ENCODE measurements at places on chromosomes 3 and 15.

DNA sequence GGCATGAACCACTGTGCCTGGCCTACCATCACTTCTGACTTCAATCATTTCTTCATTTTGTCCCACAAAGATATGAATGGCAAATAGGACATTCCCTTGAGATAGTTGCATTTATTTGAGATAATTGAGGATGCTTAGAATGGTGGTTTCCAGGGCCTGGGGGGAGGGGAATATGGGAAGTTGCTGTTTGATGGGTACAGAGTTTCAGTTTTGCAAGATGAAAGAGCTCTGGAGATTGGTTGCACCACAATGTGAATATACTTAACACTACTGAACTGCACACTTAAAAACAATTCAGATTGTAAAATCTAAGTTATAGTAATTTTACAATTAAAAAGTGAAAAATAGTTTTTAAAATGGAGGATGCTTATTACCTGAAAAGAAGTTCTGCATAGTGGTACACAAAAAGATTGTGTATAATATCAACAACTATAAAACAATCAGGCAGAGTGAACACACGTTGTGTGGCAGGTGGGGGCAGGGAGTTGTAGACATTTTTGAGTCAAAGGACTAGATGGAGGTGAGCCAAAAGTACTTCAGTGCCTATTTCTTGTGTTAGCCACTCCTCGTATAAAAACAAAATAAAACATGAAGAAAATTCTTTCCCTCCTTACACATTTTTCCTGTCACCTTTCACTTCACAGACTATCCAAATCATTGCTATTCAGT lies 18.5 kb upstream of the RIOX2 start:
- DNase-seq: no peak

- DNase-seq: no peak
Observed at GRCh38 chr15:75235051-75235673, 23.0 kb upstream of the GOLGA6C start.

DNA sequence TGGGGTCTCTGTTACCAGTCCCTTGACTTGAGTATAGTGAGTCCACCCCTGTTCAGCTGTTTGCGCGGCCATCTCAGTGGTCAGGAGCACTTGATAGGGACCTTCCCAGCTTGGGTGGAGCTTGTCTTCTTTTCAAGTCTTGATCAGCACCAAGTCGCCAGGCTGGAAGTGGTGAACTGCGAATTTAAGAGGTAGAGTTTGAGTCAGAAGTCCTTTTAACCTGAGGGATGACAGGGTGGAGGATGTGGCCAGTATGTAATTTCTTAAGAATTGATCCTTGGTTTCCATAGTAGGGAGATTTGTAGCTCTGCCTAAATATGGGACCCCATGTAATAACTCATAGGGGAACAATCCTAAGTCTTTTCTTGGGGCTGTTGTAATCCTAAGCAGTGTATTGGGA lies 86.3 kb upstream of the XCR1 start:
- no peak for DNase-seq

DNA sequence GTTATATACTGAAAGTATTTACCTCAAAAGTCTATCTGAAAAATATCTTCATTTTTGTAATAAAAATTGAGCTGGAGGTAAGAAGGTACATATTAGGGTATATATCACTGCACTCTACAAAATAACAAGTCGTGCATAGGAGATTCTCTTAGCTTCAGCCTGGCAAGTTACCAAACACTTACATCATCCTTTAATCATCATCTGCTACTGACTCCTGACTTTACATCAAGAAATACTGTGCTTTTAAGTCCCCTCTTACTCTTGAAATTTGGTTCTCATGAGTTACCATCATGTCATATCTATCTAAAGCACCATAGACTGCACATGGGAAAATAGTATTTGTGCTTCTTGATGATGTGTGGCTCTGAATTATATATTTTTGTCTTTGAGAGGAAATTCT lies 50.8 kb downstream of the LYSMD4 start:
- DNase-seq: no peak

- DNase-seq: no peak
Observed at GRCh38 chr15:33007303-33007855, 187.1 kb downstream of the FMN1 start.

- no peak for DNase-seq
Observed at GRCh38 chr15:97037080-97037479, 706.6 kb downstream of the NR2F2 start.

GRCh38 chr3:141457624-141458236 lies 29.1 kb upstream of the RASA2 start:
- DNase-seq: no peak

- no peak for DNase-seq
Observed at GRCh38 chr3:175764722-175765121, 905.6 kb downstream of the NAALADL2 start.

DNA sequence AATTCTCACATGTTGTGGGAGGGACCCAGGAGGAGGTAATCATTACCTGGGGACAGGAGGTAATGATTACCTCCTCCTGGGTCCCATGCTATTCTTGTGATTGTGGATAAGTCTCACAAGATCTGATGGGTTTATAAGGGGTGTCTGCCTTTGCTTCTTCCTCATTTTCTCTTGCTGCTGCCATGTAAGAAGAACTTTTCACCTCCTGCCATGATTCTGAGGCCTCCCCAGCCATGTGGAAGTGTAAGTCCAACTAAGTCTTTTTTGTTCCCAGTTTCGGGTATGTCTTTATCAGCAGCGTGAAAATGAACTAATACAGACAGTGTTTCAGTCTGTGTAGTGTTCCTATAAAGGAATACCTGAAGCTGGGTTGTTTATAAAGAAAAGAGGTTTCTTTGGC lies 13.1 kb upstream of the KCTD6 start:
- DNase-seq: no peak

- no peak for DNase-seq
Observed at GRCh38 chr3:98817547-98818041, 54.5 kb downstream of the ST3GAL6 start.

DNA sequence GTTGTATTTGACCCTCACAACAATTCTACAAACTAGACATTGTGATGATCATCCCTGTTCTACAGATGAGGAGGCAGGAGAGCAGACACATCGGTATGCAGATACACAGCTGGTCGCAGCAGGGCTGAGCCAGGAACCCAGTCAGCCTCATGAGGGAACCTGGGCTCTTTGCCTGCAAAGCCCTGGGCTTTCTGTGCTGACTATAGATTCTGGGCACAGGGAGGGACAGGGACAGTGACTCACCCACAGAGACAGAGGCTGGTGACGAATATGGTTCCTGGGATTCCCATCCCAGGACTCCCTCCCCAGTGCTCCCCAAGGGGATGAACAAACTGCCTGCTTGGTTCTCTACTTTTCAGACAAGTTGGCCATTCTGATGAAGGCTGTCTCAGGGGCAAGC lies 3.8 kb upstream of the CAMP start:
- no peak for DNase-seq

GRCh38 chr15:58369261-58369701 lies 62.5 kb upstream of the LIPC start:
- DNase-seq: no peak

GRCh38 chr15:85318732-85319076 lies 61.7 kb upstream of the AKAP13 start:
- DNase-seq: no peak

GRCh38 chr3:190694335-190695001 lies 168.0 kb downstream of the GMNC start:
- no peak for DNase-seq

GRCh38 chr15:48992096-48992495 lies 28.4 kb upstream of the SHC4 start:
- DNase-seq: no peak

DNA sequence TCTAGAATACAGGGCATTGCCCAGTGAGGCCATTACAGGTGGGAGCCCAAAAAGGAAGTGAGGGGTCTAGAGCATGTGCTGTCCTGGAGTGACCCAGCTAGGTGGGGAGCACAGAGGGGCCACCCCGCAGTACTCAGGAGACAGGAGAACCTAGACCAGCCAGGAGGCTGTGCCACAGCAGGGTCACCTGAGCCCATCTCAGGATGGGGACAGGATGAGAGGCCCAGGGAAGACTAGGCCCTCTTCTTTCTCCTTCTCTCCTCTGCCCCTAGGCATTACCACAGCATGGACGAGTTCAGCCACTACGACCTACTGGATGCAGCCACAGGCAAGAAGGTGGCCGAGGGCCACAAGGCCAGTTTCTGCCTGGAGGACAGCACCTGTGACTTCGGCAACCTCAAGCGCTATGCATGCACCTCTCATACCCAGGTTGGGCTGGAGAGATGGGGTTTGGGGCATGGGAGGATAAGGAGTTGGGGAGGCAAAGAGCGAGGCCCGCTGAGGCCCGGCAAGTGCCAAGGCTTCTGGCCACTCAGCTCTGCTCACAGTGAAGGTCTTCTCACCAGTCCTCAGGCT lies 20.6 kb downstream of the LOXL1 start:
- DNase-seq: no peak

DNA sequence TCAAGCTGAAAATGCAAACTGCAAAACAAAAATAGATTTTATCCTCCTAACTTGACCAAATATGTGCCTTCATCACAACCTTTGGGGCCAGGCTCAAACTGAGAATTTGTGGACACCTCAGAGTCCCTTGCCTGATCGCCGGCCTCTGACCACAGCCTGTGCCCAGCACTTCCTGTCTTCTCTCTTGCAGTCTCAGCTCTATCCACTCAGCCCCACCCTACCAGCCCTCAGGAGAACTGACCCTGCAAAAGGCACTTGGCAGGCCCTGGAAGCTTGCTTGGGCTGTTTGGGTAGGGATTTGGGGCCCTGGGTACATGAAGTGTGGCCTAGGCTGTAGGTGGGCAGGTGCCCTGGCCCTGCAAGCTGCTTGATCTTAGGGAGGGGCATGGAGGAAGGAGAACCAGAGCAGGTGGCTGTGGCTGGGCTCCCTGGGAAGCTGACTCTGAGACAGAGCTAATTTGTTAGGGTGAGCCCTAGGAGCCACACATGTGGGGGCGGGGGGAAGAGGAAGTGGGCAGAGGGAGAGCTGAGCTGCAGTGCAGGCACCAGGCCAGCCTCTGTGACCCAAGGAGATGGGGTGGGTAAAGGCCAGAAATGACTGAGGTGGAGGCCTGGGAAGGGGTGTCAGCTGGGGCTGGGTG lies 8.6 kb downstream of the CLEC3B start:
- peak; percentile 40 for DNase-seq

GRCh38 chr15:82533801-82534200 lies 6.5 kb downstream of the RPS17 start:
- DNase-seq: no peak

- DNase-seq: no peak
Observed at GRCh38 chr15:52424856-52425431, 103.7 kb downstream of the MYO5A start.

DNA sequence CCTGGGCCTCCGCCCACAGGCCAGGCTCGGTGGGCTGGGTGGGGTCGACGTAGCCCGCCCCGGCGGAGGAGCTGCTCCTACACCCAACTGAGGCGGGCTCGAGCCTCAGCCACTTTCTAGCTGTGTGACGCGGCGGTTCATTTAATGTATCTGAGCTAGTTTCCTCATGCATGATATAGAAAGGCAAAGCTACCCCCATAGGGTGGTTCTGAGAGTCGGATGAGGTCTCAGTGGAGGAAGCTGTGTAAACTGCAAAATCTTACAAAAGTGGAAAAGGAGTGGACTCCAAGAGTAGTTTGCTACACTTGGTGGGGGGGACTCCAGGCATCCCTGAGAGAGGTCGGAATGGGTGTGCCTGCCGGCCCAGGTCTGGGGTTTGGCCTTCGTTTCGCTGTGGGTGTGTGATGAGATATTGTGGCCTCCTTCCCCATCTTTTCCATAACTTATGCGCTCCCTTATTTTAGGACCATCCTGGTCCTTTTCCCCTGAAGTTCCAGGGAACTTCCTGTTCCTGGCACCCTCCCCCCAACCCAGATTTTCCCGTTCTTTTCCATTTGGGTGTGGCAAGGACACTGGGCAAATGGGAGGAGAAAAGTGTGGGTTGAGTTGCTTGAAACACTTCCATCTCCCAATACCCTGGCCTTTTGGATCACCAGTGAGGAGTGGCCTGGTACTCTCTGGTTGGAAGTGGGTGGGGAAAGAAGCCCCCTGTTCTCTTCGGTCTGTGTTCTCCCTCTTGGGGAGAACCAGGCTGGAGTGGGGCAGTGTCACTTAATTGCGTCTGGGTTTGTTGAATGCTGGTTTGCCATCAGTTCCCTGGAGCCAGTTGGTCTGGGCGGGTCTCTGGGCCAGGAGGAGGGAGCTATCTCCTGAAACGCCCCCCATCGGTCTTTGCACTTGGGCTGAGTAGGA lies 1.1 kb downstream of the PDIA5 start:
- DNase-seq: peak; percentile 41

DNA sequence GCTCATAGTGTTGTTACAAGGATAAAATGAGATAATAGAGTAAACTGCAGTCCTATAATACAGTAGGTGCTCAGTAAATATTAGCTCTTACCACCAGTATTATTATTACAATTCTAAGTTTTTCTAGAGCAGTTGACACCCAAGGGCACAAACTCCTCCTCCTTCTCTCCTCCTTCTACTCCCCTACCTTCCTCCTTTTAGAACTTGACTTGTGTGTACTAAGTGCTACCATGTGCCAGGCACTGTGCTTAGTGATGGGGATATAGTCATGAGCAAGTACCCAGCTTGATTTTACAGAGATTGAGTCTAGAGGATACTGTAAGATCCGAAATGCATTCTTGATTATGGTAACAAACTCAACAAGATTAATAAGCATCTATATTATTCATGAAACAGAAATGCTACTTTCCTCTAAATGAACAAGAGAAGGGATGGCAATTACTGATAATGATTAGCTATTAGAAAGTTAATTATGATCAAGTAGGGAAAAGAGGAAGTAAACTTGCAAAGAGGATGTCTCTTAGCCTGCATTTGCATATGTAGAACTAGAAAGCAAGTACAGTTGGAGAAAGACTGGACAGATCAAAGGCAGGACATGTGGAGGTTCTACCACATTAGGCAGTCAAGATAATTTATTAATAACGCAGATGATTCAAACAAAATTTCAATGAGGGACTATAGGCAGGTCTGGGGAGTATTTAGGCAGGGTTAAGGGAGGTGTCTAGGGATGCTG lies 72.3 kb downstream of the CLDN11 start:
- DNase-seq: no peak

GRCh38 chr15:69222002-69222474 lies 61.6 kb downstream of the GLCE start:
- DNase-seq: no peak

GRCh38 chr3:4571690-4572334 lies 78.7 kb downstream of the ITPR1 start:
- DNase-seq: no peak
